ENCODE measurements at places on chromosomes 5 and 9. TPM values are rescaled to one million over a fixed set of nuclear protein-coding genes. Genes with fewer than 3 reads are reported as not detected.

Gene OLFML2A
- not detected for total RNA-seq

Gene TMOD1
- 1.2 TPM for total RNA-seq

Gene CRB2
- not detected for total RNA-seq

Gene KCNMB1
- total RNA-seq = 1.1 TPM

Gene ADGRV1
- 0.50 TPM for total RNA-seq

Data from thoracic aorta endothelial cell (primary cell).